ENCODE measurements at places on chromosomes 12 and 14.

GRCh38 chr12:16955083-16955657 is 349.2 kb upstream of the LMO3 start:
- DNase-seq, result no peak

DNA sequence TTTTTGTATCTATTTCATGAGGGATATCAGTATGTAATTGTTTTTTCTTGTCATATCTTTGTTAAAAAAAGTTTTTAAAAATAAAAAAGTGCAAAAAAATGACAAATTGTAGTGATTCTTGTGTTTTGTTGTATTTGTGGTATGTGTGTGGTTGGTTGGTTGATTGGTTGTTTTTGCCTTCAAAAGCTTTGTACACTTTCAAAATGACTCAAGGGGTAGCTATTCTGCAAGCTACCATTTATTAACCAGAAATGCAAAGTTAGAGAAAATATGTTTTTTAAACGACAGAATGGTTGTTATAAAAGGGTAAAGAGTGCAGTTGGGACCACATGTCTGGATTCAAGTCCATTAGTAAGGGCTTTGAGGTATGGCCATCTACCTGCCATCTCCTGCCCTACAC is 119.3 kb downstream of the SLC35F4 start:
- DNase-seq, result no peak

DNA sequence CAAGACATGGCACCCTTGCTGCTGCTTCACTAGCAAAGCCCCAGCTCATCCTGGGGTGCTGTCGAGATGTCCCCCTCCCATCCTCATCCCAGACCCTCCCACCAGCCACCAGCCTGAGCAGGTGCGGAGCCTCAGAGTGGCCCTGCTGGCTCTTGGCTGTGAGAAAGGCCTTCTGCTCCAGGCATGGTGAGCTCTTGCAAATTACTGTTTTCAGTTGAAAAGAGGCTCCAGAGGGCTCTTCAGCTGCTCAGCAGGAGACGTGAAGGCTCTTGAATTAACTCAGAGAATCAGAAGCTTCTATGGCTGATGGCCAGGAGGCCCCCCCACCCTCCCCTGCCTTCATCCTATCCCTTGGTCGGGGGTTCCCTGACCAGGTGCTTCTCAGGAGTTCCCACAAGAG is 44.1 kb downstream of the WSCD2 start:
- DNase-seq, result no peak

DNA sequence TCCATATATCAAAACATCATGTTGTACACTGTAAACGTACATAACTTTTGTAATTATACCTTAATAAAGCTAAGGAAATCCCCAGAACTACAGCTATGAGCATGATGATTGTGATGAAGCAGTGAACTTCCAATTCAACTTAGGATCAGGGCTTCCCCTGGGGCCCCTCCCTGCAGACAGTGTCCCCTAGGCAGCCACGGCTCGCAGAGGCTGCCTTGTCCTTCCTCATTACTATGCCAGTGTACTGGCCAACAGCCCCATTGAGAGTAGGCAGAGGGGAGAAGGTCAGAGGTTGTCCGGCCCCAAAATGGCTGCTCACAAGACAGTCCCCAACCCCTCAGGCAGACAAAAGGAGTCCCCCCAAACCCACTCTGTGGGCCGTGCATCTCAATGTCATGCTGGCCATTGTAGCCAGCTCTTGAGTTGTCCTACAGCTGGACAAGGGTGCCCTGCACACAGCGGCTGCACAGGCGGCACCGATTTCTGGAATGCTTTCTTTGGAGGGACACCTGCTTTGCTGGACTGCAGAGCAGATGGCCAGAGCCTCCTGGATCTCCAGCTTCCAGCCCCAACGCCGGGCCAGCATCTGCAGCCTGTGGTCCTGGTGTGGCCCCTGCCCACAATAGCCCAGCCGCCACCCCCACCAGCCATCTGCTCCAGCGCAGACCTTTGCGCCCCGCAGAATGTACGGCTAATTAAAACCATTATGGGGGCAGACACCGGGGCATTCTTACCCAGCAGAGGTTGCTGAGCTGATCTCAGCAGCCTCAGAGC is 46.1 kb downstream of the NIN start:
- no peak for DNase-seq

DNA sequence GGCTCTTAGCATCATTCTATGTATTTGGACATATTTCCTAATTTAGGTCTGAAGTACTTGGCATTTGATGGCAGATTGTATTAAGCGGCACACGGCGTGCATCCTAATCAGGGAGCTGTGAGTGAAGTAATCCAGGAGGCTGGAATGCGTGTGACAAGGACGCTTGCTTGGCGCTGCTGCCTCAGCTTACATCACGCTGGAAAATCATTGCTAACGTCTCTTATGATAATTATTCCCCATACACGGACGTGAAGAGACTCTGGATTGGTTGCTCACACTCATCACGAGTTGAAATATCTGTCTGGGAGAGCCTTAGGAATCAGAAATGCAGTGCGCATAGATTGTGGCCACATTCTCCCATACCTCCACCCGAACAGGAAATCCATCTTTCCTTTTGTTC is 85.3 kb downstream of the FBXW8 start:
- no peak for DNase-seq

DNA sequence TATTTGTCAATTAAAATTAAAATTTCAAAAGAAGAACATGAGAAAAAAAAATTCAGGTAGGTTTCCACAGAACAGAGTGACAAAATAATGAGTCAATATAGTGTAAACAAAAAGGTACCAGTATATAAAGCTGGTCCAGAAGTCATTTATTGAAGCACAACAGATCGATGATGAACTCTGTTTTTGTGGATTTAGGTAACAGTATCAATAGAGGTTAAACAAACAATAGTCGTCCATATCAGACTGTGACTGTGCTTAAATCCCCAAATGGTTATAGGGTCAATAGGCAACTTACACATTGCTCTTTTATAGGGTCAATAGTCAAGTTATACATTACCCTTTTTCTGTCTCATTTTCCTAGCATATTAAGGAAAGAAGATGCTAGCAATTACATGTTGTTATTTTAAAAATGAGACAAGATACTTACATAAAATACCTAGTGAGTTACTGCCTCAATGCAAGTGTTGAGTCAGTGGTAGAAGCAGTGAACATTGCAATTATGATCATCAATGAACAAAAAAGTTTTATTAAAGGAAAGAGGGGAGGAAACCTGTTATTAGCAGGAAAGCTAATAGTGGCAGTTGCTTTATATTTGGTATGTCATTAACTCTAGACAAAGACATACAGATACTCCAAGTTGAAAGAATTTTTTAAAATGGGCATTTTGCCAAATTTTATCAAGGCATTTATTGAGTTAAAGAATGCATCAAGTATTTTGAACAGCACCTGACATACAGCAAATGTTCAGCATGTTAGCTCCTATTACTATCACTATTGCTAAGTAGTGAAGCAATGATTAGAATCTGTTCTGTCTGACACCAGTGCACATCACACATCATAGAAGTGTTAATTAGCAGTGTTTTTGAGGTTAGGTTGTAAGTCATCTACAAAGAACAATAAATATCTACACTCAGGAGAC is 102.9 kb downstream of the CCER1 start:
- no peak for DNase-seq

GRCh38 chr12:6067152-6067916 is 57.1 kb downstream of the VWF start:
- no peak for DNase-seq

DNA sequence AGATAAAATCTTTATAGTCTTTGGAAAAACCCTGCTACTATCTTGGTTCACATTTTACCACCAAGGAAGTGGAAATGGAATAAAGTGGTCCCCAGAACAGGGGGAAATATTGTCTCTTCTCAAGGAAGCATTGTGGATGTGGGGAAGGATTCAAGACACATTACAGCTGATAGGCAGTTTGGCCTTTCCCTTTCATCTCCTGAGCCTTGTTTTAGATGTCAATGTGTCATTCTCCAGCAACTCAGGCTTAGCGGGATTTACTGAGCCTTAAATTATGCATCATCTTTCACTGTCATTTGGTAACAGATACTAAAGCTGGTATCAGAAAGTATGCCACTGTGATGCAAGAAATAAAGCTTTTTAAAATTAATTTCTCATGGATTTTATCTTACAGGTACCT is 136.2 kb downstream of the STXBP6 start:
- no peak for DNase-seq

DNA sequence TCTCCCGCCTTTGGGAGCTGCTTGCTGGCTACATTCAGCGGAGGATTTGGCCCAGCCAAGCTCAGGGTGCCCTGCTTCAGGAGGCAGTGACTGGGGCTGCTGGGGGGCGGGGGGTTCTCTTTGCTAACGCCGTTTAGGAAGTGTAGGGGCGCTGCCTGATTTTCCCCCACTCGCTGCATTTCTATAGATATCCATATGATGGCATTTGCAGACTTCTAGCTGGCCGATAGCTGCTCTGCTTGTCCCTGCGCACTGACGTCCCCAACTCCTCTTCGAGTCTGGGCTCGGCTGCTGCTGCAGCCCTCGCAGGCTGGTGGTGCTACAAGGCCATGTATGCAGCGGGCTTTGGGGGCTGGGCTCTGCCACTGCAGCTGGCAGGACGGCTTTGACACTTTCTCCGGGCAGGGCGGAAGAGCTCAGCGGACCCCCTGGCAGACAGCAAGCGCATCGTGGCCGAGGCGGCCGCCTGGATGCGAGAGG is 3.1 kb downstream of the LRFN5 start:
- DNase-seq, result no peak

DNA sequence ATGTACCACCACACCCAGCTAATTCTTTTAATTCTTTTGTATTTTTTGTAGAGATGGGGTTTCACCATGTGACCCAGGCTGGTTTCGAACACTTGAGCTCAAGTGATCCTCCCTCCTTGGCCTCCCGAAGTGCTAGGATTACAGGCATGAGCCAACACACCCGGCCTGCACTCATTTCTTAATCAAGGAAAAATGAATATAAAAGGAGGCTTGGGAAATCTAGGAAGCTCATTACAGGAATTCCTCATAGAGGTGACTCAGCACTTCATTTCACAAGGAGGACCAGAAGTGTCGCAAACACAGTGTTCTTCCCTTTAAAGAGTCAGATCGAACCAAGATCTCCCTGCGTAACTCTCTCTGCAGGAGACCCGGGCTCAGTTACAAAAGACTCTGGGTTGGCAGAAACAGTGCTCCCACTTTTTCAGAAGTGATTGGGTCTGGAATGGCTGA is 30.3 kb downstream of the NFKBIA start:
- no peak for DNase-seq
